Fibroblast of gingiva (primary cell): ENCODE measurements at places on chromosomes 4 and X.
A peak's percentile ranks its signal among the peaks of the same experiment; 100 is the strongest.

DNA sequence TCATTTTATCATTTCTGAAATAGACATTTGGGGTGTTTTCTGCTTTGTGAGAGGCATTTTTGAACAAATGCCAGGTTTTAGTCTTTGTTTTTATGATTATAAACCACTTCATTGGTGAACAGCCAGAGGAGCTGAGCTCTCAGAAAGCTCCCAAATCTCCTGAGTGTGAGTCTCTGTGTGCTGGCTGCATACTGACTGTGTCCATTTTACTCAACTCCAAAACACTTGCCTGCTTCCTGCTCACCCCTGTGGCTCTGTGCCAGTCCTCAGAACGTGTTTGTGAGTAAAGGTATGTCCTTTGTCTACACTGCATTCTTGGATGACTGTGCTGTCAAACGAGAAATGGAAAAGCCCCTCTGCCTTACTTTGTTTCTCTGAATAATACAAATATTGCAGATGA lies 5.4 kb upstream of the LRAT start:
- DNase-seq = no peak

DNA sequence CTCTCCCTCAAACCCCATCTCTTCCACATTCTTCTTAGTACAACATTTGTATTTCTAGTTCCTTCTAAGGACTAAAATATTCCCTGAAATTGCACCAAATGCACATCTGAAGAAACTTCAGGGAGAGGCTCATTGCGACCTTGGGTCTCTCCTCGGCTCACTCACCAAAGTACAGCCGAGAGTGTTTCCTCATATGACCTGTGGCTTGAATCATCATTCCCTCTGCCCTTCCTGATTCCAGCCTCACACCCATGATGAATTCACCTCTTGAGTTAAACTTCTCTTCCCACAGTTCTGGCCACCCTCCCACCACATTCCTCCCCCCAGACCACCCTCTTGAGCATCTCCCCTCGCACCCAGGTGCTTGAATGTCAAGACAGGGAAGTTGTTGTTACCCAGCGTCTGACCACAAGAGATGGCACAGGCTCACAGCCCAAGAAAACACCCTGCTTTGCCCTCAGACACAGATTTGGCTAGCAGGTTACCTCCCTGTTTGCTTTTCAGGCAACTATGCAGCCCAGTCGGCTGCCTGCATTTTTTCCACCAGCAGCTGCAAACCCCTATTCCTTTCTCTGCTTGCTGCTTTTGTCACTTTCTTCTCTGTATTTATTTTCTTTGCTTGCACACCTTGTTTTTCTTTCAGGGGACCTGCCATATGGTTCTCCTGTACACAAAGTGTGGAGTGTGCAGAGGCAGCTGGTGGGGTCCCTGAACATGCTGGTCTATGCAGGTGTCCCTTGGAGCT lies 214.8 kb downstream of the SPATA18 start:
- no peak for DNase-seq

- no peak for DNase-seq
Measured at GRCh38 chrX:44903830-44904530, 31.0 kb downstream of the KDM6A start.

DNA sequence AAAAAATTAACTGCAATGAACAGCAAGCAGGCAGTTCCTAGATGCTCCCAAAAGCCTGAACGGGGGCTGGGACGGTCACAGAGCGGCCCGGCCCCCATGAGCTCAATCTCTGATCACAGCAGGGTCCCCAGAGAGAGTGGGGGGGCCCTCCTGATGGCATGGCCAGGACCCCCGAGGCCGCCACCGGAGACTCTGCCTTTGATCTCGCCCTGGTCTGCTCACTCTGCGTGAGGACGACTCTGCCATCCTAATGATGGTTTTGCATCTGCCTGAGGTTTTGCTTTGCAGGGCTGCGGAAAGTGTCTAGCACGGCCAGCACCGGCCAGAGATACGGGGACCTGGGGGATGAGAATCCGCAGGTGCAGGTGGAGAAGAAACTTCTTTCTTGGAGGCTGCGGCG lies 103.8 kb downstream of the SHOX start:
- DNase-seq = no peak

DNA sequence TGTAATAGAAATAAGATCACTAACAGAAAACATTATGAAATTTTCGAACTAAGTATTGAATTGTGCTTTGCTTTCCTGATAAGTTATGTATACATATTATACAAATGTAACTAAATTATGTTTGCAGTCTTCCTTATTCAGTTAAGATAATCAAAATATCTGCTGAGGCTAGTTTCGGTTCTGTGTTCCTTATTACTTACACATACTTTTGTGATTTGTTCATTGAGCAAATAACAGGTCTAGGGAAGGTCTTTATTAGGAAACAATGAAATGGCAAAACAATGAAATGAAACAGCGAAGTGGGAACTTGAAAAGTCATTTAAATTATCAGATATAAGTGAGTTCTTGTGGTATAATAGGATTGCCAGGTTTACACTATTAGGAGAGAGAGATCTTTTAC lies 352.4 kb downstream of the GRIA2 start:
- DNase-seq = no peak

DNA sequence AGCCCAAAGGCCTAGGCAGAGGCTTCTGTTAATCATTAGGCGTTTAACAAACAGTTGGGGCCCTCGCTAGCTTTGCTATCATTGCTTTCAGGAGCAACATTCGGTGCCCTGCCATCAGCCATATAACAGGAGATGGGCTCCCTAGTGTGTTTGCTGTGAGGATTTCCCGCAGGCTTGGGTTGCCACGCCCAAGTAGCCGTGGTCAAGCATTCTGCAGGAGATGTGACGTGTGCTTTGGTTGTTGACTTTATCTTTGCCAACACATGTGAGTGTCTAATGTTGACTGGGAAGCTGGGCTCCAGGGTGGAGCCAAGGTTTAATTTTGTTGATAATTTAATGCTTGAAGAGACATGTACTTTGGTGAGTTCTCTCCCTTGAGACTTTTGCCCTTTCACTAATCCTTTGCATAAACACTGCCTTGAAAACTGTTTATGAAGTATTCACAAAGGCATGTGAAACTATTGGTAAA lies 184.6 kb upstream of the KIT start:
- DNase-seq = no peak

DNA sequence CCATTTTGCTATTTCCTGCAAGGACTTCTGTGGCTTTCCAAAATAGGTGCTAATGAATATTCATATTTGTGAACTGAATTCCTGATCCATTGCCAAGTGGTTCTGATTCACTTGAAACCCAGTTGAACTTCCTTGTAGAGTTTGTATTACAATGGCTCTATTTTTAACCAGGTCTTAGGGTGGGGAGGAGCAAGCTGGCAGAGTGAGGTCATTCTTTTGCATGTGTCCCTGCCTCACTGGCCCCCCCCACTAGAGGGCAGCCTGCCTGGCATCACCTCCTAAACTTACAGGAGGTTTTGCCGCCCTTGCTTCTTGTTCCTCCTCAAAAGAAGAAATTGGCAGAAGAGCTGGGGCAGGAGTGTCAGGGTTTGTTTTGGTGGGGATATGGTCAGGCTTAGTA lies 10.5 kb downstream of the PTTG2 start:
- peak; percentile 47 for DNase-seq

DNA sequence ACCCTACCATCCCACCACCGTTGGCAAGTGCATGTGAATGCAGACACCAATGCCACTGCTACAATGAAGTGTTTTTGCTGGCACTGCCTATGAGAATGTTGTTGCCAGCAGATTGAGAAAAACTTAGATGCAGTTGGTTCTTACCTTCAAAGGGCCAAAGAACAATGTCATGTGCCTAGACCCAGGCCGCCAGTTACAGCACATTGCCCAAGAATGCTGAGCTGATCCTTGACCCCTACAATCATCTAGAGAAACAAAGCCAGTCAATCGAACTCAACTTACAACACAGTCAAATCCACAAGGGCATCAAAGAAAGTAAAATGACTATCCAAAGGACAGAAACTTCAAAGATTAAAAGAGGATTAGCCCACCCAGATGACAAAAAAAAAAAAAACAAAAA lies 102.4 kb upstream of the SPIN4 start:
- DNase-seq = no peak

- DNase-seq = no peak
Measured at GRCh38 chr4:6087669-6088341, 69.6 kb upstream of the C4orf50 start.

- peak; percentile 50 for DNase-seq
Measured at GRCh38 chr4:86496094-86497080, 97.7 kb upstream of the PTPN13 start.

DNA sequence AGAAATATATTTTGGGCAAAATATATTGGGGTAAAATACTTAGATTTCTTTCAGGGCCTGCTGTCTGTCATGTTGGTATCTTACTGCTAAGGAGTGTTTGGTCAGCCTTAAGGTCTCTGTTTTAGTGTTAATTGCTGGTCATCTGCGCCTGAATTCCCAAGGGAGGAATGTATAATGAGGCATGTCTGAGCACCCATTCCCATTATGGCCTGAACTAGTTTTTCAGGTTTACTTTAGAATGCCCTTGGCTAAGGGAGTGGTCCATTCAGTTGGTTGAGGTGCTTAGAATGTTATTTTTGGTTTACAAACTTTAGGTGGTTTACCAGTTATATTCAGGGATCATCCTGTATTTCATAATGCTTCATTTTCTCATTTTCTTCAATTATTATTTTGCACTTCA lies 125.9 kb downstream of the CFAP299 start:
- DNase-seq = no peak

DNA sequence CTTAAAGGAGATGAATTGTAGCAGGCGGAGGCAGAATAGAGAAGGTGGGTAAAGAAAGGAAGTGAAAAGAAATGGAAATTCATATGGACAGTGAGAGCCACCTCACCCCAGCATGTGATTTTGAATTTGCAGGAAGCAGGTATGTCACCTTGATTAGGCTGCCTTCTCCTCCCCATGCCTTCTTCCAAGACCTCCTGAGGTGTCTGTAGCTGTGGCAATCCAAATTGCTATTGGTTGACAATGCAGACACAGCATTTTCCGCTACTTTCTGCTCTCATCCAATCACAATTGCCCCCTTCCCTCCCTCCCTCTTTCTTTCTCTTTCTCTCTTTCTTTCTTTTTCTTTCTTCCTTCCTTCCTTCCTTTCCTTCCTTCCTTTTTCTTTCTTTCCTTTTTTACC lies 38.5 kb downstream of the RAB33B start:
- DNase-seq = no peak

DNA sequence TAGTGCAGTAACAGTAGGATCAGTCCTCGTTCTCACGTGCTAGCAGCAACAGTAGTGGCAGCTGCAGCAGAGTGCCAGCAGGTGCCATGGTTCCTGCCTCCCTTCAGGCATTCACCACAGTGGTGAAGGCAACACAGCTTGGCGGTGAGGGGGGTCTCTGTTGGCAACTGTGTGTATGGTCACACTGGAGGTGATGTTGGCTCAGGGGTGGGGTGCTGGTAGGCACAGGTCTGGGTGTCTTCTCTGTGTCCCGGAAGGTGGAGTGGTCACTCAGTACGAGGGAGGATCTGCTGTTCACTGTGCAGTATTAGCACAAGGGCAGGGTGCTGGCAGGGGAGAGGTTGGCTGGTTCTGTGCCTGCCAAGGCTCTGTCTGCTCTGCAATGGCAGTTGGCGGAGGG lies 671.8 kb downstream of the CCSER1 start:
- DNase-seq = no peak

DNA sequence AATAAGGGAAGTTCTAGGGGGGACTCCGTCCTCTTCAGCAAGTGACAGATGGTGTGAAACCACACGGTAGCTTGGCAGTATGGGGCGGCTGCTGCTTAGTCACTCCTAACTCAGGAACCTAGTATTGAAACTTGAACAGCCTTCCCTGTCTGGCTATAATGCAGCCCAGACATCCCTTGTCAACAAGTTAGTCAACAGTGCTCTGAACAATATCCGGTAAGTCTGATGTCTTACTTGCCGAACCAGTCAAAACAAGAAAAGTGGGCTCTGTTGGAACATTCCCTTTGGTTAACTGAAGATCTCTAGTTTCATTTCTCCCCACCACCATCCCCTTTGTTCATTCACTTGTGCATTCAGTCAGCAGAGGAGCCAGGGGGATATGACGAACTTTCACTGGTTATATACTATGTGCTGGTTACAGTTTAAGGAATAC lies 18.7 kb upstream of the CXCL13 start:
- no peak for DNase-seq

DNA sequence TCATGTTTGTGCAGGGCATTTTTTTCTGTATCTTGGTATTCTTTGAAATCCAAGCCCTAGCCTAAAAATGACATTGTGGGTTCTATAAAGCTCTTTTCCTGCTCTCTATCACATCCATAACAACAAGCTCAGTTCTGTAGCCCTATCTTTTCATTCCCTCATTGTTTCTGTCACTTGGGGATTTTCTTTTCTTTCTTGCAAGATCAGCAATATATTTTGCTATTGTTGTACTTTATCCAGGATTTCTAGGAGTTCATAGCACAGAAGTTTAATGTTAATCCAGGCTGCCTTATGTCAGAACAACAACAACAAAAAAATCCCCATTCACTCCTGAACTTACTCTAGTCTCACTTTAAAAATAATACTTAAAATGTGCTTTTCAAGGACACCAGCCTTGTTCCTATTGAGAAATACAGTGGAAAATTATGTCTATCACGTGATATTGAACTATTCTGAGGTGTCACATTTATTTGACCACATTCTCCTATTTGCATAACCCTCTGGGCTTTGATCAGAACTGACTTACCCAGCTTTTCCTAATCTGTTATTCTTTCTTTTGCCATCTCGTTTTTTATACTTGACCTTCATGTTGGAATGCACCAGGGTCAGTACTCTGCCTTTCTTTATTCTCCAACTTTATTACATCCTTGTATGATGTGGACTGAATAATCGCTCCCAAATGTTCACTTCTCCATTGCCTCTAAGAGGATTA lies 112.8 kb downstream of the MAGEB5 start:
- no peak for DNase-seq

DNA sequence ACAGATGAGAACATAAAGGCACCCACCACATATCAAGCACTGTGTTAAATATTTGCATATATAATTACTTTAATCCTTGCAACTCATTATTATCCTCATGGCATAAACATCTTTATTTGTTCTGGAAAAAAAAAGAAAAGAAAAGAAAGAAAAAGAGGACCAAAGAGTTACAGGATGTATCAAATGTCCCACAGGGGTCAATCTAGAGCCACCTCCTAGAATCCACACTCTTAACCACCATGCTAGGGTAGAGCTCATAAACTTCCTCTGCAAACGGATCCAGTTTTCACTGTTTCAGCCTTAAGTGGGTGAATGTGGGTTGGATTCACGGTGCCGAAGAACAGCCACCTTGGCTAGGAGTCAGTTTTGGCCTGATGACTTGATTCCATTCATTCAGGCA lies 171.1 kb upstream of the PPARGC1A start:
- DNase-seq = no peak

DNA sequence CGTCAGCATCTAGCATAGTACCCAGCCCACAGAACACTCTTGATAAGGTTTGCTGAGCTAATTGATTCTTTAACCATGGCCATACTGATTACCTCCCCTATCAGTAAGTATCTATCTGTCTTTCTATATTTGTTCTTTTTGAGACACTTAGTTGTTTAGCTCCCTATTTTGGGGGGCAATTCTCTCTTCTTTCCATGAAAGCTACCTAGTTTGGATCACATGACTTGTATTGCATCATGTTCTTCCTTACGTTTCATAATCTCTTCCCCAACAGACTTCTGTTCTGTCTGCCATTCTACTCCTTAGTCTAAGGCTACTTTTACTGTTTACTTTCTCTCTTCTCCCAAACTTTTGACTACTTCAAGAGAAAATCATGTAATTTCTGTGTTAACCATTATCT lies 39.0 kb downstream of the TBC1D19 start:
- DNase-seq = no peak
